ENCODE measurements at places on chromosomes 6 and 20. TPM values are rescaled to one million over a fixed set of nuclear protein-coding genes. Genes with fewer than 3 reads are reported as not detected.

GRCh38 chr6:2183246-2183645 is 62.2 kb downstream of the GMDS start:
- no peak for DNase-seq

GRCh38 chr6:95866732-95867131 is 149.0 kb upstream of the FUT9 start:
- peak; percentile 2 for DNase-seq

- peak; percentile 23 for DNase-seq
These were observed 76.0 kb downstream of the ADTRP start for GRCh38 chr6:11702500-11703130.

- DNase-seq = no peak
These were observed 29.4 kb downstream of the TIAM2 start for GRCh38 chr6:155024391-155025027.

Gene XKR7
- not detected for polyA plus RNA-seq

Gene RAMACL
- 0.12 TPM for polyA plus RNA-seq

GRCh38 chr6:142226731-142227130 is 75.1 kb upstream of the ADGRG6 start:
- no peak for DNase-seq

DNA sequence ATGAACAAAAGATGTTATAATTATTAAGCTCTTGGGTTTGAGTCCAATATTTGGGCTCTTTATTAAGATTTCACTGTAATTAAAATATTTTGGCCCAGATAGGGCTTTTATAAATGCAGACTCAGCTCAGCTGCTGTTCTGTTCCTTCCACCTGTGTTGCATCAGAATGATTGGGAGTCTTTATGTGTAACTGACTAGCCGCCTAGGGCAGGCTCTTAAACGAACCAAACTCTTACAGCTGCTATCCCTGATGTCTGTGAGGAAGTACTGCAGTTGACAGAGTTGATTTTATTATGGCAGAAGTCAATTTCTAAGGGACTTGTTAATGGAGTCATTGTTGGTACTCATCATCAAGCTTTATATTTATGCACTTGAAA is 144.7 kb downstream of the MYO6 start:
- no peak for DNase-seq

GRCh38 chr6:154156135-154156896 is 117.3 kb downstream of the OPRM1 start:
- peak; percentile 21 for DNase-seq

GRCh38 chr20:2252419-2252997 is 43.3 kb upstream of the TGM3 start:
- DNase-seq = no peak

DNA sequence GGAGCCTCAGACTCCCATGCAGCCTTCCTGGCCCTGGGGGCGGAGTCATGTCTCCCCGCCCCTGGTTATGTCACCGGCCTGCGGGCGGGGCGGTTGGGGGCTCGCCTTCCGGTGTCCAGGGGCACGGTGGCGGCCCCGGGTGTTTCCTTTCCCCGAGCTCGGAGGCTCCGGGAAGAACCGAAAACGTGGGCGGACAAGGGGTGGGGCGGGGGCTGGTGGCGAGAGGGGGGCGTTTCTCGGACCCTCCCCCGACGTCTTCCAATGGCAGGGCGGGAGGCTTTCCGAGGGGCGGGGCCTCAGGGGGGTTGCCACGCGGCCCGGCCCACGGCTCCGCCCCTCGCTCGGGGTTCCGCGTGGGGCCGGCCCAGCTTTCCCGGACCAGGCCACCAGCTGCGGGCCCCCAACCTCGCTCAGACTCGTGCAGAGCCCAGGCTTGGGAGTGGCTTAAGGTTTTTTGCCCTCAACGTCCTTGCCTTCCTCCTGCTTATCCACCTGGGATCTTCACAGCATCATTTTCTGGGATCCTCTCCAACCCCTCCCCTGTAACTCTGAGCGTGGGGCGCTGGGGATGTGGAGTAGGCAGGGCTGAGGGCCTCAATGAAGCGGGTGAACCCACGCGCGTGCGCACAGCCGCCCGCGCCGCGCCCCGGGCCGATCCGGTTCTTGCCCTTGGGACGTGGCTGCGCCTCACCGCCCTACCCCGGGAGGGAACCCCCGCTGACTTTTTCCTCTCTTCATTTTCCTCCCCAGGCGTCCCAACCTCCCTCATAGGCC is 2.1 kb upstream of the NRN1 start:
- DNase-seq = peak; percentile 97

DNA sequence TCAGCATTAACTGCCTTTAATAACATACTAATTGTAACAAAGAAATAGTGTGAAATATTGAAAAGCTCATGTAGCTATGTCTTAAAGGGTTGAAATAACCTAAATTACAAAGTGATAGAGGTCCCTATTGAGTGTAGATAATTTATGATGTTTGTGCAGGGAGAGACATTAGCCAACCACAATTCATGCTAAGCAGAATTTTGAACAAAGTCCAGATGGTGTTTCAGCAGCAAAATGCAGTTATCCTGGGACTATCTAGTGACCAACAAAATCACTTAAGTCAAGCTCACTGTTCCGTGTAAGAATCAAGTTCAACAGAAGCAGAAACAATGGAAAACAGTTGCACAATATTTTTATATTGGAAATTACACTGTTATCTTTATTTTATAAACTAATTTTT is 218.5 kb downstream of the SIM1 start:
- DNase-seq = no peak

Gene PACSIN1
- 0.98 TPM for polyA plus RNA-seq

GRCh38 chr20:18137412-18138265 is at the start of the genes KAT14 and PET117:
Gene KAT14, plus strand, starts transcription at chr20:18137863. Its CDS starts 4,798 bp downstream, at chr20:18142661.
Gene PET117, plus strand, starts transcription at chr20:18137863. Its CDS starts 93 bp downstream, at chr20:18137956.
- DNase-seq = peak; percentile 81

DNA sequence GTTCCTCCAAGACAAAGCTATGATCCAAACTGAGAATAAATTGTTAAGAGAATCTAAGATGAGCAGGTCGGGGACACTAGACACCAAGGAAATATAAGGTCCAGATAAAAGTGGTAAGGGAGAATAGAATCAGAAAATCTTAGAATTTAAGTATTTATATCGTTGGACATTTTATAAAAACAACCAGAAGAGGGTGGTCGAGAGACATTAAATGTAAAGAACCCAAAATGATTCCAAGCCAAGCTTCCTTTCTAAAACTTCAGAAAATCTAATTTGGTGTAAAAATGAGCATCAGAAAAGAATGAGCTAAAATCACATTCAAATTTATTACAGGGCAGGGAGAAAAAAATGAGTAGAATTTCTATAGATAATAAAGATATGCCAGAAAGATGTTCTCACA is 97.8 kb upstream of the OGFRL1 start:
- no peak for DNase-seq

Gene IL17A
- polyA plus RNA-seq = not detected

GRCh38 chr6:2108700-2109306 is 136.6 kb downstream of the GMDS start:
- no peak for DNase-seq

Gene FAM135A
- 19.2 TPM for polyA plus RNA-seq

Gene FAM209B
- polyA plus RNA-seq = 0.40 TPM

DNA sequence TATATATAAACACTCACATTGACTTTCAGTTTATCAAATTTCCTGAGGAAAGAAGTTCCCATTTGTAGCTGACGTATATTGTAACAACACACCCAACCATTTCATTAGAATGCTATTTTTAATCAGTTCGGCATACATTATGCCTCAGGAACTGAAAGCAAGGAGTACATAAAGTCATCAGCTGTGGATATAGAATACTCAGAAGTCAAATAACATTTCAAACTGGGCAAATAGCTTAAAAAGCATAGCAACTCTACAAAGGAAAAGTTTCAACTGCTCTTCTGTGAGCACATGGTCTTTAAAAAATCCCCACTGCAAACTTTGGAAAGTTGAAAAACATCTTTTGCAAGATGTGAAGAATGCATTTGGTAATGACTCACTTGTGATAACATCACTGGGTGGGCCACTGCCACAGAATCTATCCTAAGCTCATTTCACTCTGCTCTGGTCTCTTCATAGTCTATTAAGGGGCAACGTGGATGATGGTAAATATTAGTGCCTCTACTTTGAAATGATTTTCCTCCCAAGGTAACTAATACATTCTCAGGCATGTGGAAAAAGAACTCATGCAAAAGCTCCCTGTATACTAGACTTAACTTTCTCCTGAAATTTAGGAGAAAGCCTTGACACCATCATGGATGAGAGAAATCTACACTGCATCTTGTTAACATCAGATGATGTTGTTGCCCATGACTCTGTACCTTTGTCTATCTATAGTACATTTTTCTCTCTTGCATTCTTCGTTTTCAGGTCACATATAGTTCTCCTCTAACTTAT is 49.2 kb downstream of the FYN start:
- DNase-seq = no peak

DNA sequence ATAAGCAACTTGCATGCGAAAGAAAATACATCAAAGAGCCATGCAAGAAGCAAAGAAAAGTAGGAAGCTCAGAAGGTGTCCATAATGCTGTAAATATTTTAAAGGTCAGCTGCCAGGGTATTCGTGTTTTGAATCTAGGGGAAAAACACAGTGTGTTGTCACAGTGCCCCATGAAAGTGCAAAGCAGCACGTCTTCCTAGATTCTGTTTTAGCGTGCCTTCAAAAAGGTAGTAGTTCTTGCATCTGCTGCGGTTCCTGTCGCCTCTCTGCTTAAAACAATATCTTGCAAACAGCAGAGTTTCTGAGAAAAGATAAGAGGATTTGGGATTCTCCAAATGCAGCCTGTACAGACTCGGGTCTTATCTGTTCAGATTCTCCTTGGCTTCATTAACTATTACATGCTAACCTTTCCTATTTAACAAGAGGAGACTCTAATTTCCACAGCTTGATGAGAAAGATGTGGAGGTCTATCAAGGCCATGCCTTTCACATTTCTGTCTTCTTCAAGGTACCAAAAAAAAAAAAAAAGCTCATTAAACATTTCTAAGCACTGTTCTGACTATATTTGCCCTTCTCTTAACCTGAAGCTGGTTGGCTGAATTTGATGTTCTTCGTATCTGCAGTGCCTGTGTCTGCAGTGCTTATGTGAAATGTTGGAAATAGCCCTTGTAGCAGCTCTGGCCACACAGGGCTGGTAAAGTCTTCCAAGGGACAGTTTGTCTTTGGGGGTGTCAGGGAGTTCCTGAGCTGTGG is 297.5 kb downstream of the ADGB start:
- peak; percentile 75 for DNase-seq

Gene BMP2
- 0.07 TPM for polyA plus RNA-seq

Gene DSP
- polyA plus RNA-seq = 0.01 TPM

GRCh38 chr6:105628156-105628860 is 225.4 kb upstream of the PREP start:
- DNase-seq = no peak

DNA sequence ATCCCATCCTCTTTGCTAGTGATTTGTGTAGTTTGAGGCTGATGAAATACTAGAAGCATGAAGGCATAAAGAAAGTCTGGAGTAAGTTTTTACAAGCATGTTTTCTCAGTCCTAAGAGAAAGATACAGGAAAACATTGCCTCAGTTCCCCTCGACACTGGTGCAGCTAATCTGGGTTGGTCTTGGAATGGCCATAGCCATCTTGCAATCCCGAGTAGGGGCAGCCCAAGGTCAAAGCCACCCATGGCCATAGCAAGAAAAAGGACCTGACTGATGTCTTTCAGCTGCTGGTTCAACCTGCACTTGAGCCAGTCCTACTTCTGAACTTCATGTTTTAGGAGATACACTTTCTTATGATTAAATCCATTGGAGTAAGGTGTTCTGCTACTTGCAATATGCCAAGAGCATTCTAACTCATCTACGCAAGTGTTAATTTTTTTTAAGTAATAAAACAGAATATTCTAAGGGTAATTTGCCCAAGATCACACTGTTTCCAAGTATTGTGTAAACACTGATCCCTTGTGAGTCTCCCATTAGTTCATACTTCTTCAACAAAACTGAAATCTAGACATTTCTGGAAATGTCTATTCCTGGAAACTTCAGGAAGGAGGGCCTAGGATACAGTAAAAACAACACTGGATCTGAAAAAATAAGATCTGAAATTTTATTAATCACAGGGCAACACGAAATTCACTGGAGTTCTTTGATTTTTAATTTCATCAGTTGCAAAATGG is 108.9 kb downstream of the MAP3K5 start:
- no peak for DNase-seq

Gene SMOC2
- polyA plus RNA-seq = 1.1 TPM

Gene IPCEF1
- polyA plus RNA-seq = not detected

DNA sequence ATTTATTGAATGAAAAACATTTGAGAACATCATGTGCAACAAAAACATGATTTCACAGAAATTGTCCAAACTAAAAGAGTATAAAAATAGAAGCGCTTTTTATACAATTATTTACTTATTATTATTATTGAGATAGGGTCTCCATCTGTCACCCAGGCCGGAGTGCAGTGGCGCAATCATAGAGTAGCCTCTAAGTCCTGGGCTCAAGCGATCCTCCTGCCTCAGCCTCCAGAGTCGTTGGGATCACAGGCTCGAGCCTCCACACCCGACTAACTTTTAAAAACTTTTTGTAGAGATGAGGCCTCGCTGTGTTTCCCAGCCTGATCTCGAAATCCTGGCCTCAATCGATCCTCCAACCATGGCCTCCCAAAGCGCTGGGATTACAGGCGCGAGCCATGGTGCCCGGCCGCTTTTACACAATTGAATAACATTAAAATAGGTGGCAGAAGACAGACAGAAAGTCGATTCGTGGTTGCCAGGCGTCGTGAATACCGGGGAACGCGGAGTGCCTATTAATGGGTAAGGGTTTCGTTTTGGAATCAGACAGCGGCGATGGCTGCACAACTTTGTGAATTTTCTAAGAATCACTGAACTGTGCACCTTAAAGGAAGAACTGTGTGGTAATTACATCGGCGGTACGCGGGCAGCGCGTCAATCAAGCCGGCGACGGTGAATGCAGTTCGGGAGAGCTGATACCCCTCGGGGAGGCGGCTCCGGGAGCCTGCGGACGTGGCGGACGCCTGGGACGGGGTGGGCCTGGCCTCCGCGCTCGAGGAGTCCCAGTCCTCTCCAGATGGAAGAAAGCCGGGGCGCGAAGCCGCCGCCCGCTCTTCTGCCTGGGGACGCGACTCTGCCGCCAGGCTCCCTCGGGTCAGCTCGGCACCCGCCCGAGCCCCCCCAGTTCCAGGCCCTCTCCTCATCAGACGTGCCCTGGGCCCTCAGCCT is 807 bp downstream of the TBC1D20 start:
- peak; percentile 49 for DNase-seq

DNA sequence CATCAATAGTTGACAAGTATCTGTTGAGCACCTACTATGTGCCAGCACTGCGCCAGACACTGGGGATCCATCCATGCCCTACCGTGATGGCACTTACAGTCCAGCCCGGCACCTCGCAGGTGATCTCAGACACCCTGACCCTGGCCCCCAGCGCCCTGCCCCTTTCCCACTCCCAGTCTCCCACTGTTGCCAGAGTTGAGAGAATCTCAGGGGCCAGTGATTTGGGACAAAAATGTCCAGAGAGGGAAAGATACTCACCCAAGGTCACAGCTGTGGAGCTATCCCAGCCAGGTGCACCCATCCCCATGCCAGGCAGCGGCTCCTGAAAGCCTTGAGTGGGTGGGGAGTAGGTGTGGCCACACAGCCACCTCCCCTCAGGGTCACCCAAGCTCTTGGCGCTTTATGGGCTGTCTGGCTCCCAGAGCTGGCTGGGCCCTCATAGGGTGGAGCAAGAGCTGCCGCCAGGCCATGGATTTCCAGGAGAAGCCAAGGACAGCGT is 3.3 kb downstream of the PI16 start:
- no peak for DNase-seq

GRCh38 chr6:152980656-152981055 is 2.2 kb downstream of the FBXO5 start:
- no peak for DNase-seq

- no peak for DNase-seq
These were observed 110.0 kb upstream of the SYNDIG1 start for GRCh38 chr20:24359321-24360027.

Gene EFCAB8
- polyA plus RNA-seq = not detected

Measured in K562 (cell line).